ENCODE measurements at places on chromosomes 5 and 9.

- peak; percentile 4 for DNase-seq
These were observed 23.4 kb upstream of the GALNT10 start for GRCh38 chr5:154166901-154167791.

- DNase-seq: no peak
These were observed 79.5 kb upstream of the IL12B start for GRCh38 chr5:159409801-159410200.

GRCh38 chr9:34206561-34206960 lies 27.7 kb downstream of the UBAP1 start:
- DNase-seq: no peak

DNA sequence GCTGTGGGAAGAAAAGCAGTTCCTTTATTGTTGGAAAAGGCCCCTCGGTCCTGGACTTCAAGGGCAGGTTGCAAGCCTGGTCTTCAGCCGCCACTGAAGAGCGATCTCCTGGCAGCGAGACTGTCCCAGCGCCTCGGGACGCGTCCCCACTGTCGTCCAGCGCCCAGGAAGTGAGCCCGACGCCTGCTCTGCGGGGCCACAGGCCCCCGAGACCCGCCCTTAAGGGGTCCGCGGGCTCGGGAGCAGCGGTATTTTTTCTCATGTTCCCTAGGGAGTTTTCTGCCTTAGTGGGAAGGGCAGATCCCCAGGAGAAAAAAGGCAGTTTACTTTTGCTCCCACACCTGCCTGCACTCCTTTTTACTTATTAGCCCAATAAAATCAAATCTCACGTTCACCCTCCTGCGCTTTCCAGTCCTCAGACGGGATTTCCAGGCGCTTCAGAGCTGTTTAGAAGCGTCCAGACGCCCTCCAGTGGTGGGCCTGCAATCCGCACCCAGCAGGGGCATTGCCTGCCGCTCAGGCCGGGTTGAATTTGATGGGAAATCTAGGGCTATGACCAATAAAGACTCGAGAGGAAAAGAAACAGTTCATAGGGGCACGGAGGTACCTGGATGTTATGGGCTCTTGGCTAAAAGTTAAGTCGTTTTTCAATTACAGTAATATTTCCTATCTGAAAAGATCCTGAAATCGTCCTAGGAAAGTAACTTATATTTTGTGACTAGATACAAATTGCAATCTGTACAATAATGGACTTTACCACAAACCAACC lies 2.8 kb upstream of the EFNA5 start:
- peak; percentile 49 for DNase-seq

- no peak for DNase-seq
These were observed 428.8 kb downstream of the ARHGEF28 start for GRCh38 chr5:74054641-74055421.

DNA sequence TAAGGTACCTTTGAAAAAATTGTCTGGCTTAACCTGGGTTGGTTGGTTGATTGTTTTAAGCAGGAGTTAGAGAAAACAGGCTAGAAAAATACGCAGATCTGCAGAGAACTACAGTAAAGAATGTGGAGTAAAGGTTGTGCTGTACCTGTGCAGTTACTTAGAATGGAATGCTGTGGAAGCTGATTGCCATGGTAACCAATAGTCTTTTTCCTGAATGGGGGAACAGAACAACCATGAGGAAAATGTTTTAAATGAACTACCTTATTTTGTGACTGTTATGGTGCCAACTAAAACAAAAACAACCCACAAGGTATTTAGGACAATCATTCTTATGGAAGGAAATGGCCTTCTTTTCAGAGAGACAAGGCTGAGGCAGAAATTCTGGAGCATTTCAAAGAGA lies 4.8 kb upstream of the HOMER1 start:
- DNase-seq: no peak

DNA sequence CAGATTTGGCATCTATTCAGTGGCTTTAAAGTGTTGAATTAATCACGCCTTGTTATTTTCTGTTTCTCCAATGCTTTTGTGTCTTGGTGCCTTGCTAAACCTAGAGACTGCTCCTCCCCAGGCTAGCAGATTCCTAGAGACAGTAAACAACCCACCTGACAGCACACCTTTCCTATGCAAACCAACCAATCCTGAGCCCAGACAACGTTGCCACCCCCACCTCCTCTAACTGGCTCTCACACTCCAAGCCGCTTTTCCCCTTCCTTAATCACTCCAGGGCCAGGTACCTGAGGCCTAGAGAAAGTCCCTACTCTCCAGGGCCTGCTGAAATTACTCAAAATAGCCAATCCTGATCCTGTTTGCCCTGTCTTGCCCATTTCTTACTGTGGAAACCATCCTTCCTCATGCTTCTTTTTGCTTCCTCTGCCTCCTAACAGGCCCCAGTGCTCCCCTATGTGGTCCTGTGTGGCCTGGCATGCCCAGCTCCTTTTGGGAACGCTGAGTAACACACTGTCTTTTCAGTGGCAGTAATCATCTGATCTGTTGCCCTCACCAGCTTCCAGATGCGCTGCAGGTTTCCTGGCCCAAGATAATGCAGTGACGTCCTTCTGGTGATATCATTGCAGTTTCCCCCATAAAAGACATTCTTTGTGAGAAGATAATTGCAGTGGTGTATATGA lies 53.4 kb downstream of the GAS1 start:
- no peak for DNase-seq

- no peak for DNase-seq
These were observed 8.0 kb downstream of the PDCD1LG2 start for GRCh38 chr9:5518171-5518936.

DNA sequence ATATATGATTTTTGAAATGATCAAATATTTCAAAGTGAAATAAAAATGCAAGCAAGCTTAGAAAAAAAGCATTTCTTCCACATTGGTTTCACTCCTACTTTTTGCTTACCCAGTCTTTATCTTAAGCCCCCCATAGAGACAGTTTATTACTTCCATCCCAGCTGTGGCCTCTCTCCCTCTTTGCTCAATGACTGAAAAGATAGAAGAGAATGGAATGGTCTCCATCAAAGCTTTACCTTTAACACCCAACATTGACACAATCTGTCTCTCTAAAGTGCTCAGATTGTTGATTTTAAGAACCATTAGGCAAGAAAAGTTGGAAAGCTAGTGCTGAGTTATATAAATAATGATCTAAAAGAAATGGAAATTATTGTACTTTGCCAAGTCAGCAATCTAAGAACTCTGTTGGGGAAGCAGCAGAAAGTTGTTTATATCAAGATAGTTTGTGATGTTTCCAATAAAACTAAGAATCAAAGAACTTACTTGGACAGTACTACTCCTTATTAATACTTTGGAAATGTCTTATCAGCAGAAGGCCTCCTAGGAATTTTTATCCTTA lies 277.5 kb upstream of the NREP start:
- DNase-seq: no peak

GRCh38 chr5:91025956-91026355 lies 357.2 kb downstream of the ARRDC3 start:
- DNase-seq: no peak

- no peak for DNase-seq
These were observed 50.4 kb downstream of the PIK3R1 start for GRCh38 chr5:68265822-68266395.

DNA sequence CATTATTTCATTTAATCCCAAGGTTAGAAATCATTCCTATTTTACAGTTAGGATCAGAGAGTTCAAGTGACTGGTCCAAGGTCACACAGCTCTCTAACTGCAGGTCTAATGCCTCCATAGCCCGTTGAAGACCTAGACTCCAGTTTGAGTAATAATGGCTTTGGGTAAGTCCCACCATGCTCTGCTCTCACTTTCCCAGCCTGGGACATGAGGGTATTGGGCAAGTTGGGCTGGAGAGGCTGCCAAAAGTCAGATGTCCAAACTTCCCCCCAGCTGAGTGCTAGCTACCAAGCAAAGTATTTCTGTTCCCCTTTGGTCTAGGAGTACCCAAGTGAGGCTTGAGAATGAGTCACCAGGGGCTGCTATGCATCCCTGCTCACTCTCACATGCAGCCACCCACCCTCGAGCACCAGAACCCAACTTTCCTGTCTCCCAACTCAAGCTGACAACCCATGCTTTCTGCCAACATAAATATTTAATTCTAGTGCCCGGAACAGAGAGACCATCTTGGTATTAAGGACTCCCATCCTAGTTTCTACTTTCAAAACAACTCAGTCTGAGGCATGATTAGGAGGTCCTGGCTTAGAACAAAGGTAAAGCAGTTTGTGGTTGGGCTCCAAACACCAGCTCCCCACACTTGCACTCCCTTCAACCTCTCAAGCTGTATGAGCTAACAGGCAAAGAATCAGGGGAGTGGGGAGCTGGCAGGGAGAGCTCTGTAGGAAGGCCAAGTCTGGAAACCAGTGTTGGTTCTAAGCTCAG lies 236.5 kb upstream of the TRIM32 start:
- no peak for DNase-seq

DNA sequence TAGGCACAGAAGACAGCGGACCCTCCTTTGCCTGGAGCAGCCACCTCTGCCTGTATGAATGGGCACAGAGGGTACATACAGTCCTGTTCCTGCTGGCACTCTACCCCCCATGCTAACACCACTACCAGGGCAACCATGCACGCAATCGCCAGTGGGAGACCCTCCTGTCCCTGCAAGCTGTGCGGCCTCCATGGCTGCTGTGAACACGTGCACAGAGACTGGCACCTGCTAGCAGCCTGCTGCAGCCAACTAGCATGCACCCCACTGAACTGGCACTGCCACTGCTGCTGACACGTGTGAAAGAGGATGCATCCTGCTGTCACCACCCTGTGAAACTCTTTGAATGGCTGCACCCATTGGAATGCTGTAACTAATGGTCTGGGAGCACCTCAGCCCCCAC lies 885.2 kb upstream of the ARRDC3 start:
- no peak for DNase-seq

DNA sequence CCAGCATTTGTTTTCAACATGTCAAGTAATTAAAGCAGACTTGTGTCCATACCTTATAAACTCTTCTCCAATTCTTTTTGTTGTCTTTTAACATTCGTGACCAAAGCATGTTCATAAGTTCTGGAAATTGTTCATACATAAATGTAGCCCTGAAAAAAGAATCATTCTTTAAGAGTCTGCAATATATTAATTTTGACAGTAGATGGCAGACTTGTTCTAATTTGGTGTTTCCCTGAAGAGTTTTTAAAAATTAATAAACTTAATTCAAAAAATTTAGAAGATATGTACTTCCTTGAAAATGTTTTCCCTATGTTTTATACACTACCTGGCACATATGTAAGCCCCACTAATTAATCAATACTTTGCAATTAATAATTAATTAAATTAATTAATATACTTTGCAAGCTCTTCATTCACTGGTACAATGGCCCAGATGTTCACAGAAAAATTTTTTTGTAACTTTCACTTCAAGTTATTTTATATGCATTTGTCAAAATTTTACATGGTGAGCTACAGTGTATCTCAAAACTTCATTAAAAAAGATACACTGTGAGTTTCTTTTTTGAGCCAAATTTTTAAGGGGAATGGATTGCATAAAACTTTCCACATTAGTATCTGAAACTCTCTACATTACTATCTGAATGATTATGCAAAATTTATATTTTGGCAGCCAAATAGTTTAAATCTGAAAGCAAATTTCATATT lies 42.1 kb downstream of the CLINT1 start:
- DNase-seq: no peak

GRCh38 chr5:72408603-72409002 lies 88.4 kb downstream of the PTCD2 start:
- DNase-seq: no peak

- DNase-seq: no peak
These were observed 36.4 kb upstream of the ADAMTSL1 start for GRCh38 chr9:18437315-18438201.

GRCh38 chr5:148469501-148469935 lies 85.8 kb downstream of the FBXO38 start:
- DNase-seq: no peak

DNA sequence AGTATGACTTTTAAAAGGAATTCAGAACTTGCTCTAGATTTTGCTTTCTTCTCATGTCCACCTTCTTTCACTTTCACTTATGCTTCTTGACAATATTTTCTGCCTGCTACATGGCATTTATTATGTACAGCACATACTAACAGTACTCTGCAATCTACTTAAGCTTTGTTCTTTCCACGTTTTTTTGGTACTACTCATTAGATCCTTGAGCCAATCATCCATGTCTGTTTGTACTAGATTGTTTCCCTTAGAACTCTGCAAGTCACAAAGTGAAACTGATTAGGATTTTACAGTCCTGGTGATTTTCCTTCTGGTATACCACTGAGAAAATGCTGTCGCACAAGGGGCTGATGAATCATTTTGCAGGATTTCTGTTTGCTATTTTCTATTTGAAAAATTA lies 78.3 kb downstream of the PARP8 start:
- no peak for DNase-seq

- DNase-seq: no peak
These were observed 212.8 kb downstream of the NXNL2 start for GRCh38 chr9:88747768-88748167.

Measured in NCI-H2081 treated with DMSO at 0.1 percent for 48 hours (cell line).